ENCODE measurements at places on chromosomes 5 and 9.

DNA sequence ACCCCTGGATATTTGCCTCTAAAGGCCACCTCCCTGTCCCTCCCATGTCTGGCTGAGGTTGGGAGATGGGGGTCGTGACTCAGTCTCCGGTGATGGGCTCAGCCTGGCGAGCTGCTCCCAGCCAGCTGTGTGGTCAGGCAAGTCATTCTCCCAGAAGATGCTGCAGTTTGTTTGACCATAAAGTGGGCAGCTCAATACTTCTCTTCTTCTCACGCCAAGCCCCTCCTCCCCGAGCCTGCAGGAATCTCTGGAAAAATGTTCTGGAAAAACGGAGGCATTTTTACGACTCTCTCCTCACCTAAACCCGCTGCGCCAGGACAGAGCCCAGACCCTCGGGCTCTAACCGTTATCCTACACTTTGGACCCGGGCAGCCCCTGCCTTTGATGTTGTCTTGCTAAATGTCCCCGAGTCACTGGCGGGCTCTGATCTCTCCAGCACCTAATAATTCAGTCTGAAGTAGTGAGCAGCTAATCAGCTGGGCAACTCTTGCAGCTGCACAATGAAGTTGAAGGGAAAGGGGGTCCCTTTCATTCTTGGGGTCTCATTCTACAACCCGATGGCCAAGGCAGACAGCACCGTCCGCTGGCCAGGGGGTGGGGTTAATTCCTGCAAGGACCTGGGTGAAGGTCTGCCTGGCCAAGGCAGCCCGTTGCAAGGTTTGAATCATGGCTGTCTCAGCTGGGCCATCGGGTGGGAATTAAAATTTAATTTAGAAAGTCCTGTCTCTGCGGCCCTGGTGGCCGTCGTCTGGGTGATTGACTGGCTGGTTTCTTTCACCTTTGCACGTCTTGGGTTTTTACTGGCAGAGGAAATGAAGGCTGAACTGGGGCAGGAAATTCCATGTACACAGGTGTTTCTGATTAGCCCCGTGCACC is 12.3 kb downstream of the DCANP1 start:
- DNase-seq, result peak; percentile 2

- no peak for DNase-seq
Measured at GRCh38 chr5:115350894-115351293, 54.4 kb upstream of the CCDC112 start.

- no peak for DNase-seq
Measured at GRCh38 chr5:172592881-172593280, 48.2 kb upstream of the NEURL1B start.

DNA sequence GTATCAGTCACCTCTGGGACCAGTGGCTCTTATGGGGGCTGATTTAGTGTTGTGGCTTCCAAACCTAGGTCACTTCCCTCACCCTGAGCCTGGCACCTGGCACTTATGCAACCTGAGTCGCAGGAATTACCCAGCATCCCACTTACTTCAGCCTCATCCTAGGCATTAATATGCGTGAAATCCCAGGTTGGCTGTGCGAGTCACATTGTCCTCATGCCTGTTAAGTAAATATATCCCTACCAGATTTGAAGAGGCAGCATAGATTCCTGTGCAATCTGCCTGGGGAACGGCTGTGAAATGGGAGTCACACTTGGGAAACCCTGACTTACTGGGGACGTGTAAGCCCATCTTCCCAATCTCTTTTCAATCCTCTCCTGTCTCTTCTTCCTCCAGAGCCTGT is 42.7 kb upstream of the AKNA start:
- no peak for DNase-seq

DNA sequence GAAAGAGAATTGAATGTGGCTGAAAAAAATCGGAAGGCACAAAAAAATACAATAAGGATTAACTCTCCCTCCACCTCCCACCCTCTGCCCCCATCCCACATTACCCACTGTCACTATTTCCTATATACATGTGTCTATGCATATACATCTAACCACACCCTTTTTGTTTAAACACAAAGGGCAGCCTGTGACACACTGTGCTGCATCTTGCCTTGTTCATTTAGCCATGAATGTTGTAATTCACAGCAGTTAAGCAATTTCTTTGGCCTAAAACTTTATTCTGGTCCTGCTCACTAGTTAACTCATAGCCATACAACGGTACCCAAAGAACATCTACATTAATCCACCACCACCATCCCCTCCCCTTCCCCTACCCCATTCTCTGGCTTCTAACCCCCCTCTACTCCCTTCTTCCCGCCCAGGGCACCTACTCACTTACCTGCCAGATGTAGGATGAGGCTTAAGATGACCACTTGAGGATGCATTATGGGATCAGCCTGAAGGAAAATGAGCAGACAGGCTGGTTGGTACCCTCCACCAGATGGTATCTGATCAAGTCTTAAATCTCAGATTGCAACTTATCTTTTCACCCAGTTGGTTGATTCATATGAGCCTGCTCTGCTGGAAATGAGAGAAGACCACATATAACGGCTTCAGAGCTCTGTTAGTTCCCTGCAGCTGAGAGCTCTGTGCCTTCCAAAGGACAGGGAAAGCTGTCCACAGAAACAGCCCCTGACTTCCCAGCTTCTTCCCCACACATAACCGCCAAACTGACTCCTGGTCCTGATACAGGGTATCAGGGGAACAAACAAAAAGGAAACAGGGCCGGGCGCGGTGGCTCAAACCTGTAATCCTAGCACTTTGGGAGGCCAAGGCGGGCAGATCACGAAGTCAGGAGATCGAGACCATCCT is 1.2 kb downstream of the HAVCR1 start:
- DNase-seq, result no peak

DNA sequence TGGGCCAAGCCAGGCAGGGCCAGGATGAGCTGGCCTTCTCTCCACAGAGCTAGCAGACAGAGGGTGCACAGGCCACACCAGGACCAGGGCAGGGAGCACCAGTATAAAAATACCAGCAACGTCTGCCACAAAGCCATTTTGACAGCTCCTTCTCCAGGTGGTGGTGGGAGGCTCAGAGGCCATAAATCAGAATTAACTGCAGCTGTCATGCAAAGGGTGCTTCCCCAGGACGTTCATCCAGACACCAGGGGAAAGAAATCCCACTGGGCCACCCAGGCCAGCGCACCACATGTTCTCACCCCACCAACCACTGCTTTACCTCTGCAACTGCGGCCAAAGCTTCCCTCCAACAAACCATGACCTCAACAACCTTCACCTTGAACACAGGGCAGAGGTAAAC is 403.7 kb upstream of the TRPC7 start:
- DNase-seq, result no peak

DNA sequence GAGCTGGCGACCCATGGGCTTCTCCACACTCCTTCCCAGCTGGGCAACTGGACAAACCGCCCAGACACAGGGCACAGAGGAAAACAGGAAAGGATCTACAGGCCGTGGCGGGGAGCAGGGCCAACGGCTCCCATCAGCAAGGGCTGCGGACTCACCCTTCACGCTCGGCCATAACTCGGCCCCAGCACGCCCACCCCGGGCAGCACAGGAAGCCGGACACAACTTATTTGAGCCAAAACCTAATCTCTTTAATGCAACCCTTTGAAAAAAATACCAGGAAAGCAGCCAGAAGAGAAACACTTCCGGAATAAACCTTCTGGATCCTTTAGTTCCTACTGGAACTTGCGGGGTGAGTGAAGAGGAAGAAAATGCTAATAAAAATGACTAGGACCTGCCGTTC is 59.9 kb downstream of the VAV2 start:
- DNase-seq, result no peak

- DNase-seq, result no peak
Measured at GRCh38 chr9:21016701-21017491, 14.5 kb downstream of the HACD4 start.

GRCh38 chr5:2207416-2208238 is 324.9 kb upstream of the IRX4 start:
- DNase-seq, result no peak

DNA sequence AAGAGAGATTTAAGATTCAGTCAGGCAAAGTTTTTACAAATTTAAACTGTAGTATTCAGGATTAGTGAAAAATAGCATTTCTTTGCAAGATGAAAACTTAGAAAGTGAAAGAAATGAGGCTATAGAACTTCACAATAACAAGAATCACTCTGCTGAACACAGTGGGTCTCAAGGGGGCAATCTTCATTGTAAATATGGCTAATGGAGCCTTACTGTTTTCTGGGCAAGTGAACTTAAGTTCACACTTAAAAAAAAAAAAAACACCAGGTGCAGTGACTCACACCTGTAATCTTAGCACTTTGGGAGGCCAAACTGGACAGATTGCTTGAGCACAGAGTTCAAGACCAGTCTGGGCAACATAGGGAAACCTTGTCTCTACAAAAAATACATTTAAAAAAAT is 175.9 kb upstream of the SNX2 start:
- no peak for DNase-seq

DNA sequence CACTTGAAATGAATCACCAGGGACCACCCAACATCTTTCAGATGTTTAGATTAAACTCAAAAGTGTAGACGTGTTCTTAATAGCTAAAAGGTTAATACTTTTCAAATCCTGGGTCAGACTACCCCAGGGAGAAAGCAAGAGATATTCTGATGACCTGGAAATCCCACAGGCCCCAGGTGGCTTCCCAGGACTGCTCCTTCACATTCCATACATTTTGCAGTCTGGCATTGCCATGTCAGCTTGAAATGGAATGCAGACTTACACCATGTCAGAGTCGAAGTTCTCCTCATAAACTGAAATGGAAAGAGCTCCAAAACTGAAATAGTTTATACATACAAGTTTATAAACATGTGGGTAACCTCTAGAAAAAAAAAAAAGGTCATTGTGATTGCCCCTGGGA is 61.5 kb downstream of the TMEM167A start:
- no peak for DNase-seq

DNA sequence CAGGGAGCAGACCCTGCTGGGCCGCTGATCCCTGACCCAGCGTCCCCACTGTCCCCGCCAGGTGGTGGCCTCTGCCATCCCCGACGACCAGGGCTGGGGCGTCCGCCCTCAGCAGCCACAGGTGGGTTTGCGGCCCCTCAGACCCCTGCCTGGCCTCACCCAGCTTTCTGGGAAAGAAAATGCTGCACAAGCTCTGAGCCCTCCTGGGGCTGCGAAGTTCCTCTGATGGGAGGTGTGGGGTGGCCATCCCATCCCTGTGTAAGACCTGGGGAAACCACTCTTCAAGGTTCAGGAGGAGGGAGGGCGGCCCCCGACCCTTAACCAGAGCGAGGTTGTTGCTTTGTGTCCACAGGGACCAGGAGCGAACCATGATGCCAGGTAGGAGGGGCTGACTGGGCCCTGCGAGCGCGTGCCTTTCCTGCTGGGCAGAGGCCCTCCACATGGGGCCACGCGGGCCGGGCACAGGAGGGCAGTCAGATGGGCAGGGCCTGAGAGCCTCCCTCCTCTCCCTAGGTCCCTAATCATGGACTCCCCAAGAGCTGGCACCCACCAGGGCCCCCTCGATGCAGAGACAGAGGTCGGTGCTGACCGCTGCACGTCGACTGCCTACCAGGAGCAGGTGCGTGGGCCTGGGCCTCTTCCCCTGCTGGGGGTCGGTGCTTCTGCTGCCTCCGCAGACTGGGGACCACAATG is 7.7 kb downstream of the NOXA1 start:
- no peak for DNase-seq

DNA sequence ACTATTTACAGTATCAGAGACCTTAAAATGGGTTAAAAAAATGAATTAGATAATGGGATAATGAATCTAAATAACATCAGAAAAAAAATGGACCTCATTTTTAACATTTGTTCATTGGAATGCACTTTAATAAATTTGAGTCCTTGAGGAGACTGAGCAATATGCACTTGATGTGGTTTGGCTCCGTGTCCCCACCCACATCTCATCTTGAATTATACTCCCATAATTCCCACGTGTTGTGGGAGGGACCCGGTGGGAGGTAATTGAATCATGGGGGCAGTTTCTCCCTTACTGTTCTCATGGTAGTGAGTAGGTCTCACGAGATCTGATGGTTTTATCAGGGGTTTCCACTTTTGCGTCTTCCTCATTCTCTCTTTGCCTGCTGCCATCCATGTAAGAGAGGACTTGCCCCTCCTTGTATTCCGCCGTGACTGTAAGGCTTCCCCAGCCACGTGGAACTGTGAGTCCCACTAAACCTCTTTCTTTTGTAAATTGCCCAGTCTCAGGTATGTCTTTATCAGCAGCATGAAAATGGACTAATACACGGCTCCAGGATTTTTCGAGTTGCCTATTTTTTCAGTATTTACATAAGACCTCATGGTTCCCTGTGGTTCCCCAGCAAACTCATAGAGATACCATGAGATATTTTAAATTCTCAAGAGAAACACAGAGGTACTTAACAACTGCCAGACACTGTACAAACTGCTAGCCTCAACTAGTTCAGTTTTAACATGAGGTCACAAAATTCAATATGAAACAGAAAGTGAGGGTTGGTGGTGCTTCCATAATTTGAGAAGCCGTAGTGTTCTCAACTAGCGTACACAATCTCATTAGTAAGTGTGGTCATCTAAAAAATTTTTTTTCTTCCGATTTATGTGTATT is 128.3 kb downstream of the TLE1 start:
- no peak for DNase-seq

- no peak for DNase-seq
Measured at GRCh38 chr5:98602534-98603112, 170.8 kb upstream of the RGMB start.

DNA sequence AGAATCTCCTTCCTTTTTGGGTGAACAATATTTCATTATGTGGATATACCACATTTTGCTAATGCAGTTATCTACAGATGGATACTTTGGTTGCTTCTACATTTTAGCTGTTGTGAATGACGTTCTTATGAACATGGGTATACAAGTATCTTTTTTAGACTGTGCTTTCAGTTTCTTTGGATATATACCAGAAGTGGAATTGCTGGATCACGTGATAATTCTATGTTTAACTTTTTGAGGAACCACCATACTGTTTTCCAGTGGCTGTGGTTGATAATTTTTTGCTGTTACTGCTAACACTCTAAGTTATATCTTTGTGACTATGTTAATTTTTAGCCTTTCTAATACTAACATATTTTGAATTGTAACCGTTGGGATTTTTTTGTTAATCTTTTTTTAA is 12.5 kb downstream of the WDR70 start:
- DNase-seq, result no peak

DNA sequence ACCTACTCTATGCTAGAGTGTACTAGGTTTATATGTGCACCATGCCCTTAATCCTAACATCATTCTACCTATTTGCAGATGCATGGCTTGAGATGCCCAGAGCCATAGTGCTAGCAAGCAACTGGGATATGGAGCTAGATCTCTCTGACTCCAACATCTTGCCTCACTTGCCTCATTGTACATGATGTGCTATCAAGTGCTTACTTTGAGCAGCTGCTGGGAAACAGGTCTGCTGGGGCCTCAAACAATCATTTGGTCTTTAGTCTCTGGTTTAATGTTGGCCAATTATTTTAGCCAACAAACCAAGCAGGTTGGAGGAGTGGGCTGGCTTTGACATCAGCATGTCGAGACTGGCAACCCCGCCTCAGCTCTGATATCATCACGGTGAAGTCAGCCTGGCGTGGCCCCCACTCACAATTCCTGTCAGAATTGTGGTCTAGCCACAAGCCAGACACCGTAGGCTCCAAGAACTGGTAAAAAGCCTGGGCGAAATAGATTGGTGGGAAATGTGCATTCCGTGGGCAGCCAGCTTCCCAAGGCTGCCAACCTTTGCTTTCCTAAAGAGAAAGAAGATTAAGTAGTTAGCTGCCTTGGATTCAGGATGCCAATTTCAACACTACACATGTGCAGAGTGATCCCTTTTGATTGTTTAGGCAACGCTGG is 21.1 kb upstream of the GAS1 start:
- DNase-seq, result no peak

GRCh38 chr9:89477811-89478630 is 19.9 kb downstream of the SEMA4D start:
- peak; percentile 77 for DNase-seq

GRCh38 chr9:125103770-125104460 is 39.4 kb downstream of the SCAI start:
- no peak for DNase-seq
